ENCODE measurements at places on chromosomes 6 and 20.

DNA sequence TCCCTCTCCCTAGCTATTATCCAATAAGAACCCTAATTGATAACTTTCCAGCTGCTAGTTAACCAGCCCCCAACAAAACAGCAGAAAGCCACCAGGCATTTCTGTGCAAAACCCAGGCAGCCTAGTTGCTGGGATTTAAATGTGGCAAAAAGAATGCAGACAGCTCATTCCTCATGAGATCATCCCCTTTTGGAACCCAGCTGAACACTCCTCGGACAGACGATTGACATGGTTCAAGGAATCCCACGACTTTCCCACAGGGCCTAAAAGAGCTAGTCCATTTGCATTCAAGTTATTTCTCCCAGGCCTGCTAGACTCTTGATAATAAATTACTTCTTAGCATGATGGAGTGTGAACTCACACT is 24.0 kb downstream of the JAG1 start:
- DNase-seq, result no peak

DNA sequence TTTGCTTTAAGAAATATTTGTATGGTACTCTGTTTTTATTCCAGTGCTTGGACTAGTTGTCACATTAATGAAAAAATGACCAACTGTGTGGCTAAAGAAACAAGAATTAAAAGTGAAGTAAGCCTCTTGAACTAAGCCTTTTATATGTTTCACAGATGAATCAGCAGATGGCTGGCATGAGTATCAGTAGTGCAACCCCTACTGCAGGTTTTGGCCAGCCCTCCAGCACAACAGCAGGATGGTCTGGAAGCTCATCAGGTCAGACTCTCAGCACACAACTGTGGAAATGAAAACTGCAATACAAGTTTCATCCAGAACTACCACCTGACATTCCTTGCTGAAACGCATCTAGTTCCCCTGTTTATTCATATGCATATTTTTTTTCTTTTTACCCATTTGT is 96.8 kb downstream of the B3GAT2 start:
- DNase-seq, result no peak

DNA sequence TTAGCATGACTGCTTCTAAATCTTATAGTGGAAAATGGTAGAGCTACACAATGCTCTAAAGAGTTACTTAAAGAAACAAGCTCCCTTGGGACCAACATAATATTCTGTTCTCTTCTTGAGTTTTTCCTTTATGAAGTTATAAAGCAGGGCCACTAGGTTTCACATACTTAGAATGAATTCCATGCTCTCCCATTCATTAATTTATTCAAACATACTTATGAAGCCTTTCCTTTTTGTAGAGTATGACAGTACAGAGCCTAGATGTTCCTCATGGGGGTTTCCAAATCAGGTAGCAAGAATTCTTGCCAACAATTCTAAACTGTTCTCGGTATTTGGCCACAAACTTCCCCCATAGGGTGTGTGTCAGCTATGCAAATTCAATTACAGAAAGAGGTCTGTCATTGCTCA is 20.6 kb upstream of the FABP7 start:
- no peak for DNase-seq

DNA sequence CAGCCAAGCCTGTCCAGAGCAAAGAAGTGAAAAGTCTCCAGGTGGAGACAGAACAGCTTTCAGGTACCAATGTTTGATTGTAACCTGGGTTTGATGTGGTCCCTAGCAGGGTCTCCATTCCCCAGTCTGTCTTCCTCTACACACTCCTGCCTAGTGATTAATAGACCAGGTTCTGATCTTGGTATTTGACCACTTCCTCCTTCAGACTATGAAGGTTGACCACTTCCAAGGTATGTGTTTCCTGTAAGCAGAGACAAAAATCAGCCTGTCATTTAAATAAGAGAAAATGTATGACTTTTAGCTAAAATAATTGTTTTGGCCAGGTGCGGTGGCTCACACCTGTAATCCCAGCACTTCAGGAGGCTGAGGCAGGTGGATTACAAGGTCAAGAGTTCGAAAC is 41.8 kb upstream of the TOP1 start:
- no peak for DNase-seq

DNA sequence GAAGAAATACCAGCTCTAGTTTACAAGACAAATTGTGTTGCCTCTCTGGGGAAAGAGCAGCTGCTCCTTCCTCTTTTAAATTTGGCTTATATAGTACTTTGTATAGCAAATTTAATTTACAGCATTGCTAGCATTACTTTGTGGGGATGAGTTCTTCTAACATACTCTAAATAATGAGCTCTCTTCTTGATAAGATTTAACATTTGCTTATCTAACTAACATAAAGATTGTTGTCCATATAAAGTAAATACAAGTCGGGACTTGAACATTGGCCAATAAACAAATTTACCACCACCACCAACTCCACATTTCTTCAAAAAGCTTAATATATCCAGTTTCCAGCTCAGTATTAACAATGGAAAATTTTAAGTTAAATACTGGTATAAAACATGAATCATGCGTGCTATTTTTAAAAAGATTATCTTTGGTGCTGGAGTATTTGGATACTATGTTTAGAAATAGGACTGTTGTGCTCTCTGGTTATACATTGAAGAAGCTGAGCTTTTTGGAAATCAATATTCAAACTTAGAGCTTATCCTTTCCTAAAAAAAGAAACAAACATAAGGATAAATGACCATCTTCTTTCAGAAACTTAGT is 1146.9 kb upstream of the GJE1 start:
- DNase-seq, result no peak

- no peak for DNase-seq
Observed at GRCh38 chr6:7906741-7907140, 3.8 kb downstream of the TXNDC5 start.

- no peak for DNase-seq
Observed at GRCh38 chr6:106882601-106883518, 91.7 kb downstream of the CD24 start.

DNA sequence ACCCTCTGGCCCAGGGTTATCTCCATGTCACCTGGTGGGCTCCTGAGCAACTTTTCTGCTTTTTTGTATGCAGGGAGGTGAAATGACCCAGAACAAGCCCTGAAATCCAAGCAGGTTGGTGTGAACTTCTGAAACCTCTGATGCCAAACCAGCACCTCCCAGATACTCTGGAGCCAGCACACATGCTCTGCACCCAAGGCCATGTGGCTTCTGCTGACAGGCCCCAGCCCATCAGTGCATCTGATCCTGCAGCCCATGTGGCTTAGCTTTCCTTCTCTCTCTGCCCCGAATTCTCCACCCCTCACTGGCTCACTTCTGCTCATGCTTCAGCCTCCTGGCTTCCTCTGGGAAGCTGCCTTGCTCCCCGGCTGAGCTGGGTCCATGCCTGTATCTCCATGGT is 59.3 kb upstream of the RPS6KA2 start:
- DNase-seq, result no peak

GRCh38 chr6:126429866-126430265 is 90.0 kb downstream of the CENPW start:
- DNase-seq, result no peak

DNA sequence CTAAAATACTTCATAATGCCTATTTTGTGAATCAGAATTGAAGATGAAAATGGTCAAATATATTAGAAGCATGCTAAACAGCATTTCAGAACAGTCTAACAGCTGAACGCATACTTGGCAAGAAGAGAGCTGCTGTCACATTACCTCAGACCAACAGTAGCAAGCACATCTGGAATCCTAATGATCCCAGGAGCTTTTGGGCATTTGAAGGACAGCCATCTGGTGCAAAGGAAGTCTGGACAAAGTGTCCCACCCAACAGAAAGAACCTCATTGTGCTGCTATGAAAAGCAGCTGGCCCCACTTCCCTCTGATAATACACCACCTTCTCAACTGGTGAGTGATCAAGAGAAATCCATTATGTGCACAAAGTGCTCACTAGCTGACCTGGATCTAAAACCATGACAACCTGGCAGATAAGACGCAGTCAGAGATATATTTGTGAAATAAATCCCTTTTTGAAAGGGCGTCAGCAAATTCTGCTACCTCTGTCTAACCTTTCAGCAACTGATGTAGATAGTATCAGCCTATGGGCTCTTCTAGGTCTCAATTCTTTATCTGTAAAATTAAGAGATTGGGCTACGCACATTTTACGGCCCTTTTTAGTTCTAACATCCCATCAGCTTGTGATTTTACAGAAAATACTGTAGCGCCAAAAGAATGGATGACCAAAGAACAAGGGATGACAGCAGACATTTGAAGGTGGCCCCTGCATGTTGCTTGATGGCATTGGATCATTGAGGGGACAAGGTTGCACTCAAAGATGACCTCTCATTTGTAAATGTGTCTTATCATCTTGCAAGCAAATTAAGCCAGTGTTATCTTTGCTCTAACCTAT is 78.7 kb downstream of the SGK1 start:
- DNase-seq, result no peak

- no peak for DNase-seq
Observed at GRCh38 chr6:2232445-2232844, 13.0 kb downstream of the GMDS start.

DNA sequence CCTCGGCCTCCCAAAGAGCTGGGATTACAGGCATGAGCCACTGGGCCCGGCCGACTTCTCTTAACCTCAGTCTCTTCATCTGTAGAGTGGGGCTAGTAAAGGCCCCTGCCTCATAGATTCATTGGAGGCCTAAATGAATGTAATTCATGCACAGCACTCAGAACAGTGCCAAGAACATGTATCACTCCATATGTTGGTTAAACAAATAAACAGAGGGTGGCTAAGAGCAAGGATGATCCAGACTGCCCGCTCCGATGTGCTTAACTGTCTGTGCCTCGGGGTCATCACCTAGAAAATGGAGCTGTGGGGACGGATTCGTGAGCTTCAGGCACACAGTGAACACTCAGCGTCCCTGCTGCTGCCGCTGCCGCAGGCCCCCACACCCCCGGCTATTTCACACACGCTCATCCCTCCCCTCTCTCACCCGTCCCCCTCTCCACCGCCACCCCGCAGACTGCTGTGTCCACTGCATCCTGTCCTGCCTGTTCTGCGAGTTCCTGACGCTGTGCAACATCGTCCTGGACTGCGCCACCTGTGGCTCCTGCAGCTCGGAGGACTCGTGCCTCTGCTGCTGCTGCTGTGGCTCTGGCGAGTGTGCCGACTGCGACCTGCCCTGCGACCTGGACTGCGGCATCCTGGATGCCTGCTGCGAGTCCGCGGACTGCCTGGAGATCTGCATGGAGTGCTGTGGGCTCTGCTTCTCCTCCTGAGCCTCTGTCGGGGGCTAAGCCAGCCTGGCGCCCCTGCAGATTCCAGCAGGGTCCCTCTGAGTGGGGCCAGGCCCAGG is 14.8 kb downstream of the MDFI start:
- no peak for DNase-seq

- DNase-seq, result no peak
Observed at GRCh38 chr6:149153100-149153499, 164.4 kb upstream of the TAB2 start.

- DNase-seq, result no peak
Observed at GRCh38 chr6:158960026-158960425, 40.0 kb downstream of the RSPH3 start.

DNA sequence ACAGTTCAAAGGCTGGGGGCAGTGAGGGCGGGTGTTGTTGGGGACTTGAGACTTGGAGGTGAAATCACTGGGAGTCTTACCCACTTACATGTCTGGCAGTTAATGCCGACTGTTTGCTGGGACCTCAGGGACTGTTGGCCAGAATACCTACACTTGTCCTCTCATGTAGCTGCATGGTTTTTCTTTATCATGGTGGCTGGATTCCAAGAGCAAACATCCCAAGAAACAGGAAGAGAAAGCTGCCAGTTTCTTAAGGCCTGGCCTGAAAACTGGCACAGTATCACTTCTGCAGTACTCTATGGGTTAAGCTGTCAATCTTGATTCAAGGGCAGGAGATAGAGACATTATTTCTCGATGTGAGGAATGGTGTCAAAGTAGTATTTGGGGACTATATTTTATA is 19.8 kb upstream of the C6orf62 start:
- DNase-seq, result no peak

- no peak for DNase-seq
Observed at GRCh38 chr6:127365874-127366273, 22.5 kb upstream of the ECHDC1 start.

Data from stimulated activated CD8-positive, alpha-beta memory T cell treated with anti-CD3 and anti-CD28 coated beads, Interleukin-2, amount 100 ng/mL, for 1 hour (primary cell).